ENCODE measurements at places on chromosomes 1 and 21.

DNA sequence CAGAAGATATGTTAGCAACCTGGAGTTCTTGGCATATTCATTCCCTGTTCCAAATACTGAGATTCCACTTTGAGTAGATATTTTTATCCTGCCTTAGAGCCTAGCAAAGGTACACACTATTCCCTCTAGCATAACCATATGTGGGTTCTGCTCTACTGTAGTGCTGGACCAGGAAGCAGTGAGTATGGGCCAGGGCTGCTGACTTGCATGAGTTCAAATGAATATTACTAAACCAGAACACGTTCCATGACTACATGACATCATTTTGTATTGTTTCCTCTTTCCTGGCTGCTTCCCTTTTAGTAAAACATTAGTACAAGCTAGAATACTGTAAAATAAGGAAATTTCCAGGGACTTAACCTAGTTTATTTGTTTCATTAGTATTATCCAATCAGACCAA is 41.1 kb downstream of the TNFSF18 start:
- no peak for DNase-seq

GRCh38 chr1:17559615-17560419 is 20.3 kb downstream of the ARHGEF10L start:
- DNase-seq, result no peak

DNA sequence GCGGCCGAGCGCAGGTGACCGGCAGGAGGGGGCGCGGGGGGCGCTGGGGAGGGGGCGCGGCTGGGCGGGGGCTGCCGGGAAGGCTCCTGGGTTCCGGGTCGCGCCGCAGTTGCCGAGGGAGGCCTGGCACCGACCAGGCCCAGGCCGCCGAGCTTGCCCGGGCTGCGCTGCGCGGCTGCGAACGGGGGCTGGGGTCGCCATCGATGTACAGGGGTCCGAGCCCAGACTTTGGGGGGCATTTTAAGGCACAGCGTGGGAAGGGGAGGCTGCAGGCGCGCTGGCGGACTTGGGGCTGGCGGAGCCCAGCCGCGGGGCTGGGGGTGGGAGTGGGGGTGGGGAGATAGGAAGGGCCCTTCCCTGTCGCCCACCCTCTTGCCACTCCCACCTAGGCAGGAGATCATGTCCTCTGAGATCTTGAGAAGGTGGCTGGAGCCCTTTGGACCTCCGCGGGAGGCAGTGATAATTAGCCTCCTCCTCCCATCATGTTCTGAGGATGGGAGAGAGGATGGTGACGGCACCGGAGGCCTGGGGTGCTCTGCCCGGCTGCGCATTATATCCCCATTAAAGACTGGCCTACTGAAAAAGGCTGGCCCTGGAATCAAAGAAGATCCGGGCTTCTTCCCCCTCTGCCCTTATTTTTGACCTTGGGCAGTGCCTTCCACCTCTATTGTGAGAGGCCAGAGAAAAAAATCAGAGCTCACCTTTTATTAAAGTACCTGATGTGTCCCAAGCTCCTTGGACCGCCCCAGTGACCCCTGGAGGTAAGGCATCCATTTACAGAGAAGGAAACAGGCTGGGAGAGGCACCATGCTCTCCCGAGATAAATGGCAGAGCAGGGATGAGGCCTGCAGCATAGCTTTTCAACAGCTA is 497 bp downstream of the FBXO44 start:
- no peak for DNase-seq

GRCh38 chr21:32203877-32204480 is 74.9 kb downstream of the MIS18A start:
- DNase-seq, result no peak

DNA sequence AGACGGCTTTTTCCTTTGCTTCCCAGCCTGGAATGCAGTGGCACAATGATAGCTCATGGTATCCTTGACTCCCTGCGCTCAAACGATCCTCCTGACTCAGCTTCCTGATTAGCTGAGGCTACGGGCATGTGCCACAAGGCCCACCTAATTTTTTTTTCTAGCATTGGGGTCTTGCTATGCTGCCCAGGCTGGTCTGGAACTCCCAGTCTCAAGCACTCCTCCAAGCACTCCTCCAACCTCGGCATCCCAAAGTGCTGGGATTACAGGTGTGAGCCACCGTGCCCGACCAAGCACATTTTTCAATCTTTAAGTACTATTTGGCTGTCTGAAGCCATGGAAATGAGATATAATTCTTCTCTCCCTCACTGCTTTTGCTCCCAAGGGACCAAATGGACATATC is 58.7 kb downstream of the MAB21L3 start:
- no peak for DNase-seq

DNA sequence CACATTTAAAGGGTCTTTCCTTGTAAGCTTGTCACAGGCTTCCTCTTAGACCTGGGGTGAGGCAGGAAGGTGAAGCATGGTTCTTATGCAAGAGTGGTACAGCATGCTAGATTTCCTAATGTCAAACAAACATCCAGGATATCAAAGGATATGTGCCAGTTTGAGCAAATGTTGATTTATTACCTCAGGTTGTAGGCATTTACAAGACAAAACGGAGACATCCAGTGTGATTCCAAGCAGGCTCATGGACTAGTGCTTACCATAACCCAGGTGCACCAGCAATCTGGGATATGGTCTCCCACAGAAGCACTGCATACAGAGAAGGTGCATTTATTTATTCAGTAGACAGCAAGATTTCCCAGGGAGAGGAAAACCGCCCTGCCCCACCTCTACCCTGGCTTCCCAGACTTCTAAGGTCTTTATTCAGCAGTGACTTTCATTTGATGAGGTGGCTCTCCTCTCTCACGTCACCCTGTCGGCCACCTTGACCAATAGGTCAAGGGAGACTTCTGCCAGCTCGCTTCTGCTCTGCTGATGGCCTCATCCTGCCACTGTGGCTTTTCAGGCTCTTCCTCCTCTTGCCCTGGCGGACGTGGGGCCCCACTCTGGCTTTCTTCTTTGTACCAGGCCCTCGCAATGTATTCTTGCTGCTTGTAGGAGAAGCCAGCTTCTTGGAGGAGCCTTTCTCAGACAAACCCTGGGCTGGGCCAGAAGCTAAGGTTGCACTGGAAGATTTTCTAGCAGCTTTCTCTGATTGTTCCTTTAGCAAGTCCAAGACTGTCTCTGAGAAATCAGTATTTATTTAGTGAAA is 25.6 kb downstream of the HHIPL2 start:
- DNase-seq, result no peak

DNA sequence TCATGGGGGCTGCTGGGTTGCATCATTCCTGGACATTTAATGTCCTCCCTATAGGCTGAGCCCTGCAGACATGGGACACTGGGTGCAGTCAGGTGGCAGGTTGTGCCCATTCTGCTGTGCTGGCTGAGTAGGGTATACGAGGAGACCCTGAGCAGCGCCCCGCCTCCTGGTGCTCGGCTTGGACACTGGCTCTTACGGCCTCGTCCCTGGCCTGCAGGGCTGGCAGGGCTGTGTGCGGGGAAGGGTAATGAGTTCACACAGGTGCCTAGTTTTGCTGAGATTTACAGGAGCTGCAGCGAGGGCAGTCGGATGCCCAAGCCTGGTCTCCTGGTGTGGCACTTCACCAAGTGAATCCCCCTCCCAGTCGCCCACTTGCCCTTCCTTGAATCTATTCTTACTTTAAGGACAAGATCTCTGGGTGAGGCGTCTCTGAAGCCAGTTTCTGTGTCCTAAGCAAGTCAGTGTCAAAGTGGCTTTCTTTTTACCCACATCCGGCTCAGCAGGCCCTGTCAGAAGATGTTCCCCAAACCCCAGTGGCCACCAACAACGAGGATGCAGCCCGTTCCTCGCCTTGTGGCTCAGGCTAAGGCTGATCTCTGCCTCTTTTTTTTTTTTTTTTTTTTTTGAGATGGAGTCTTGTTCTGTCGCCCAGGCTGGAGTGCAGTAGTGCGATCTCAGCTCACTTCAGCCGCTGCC is 73.2 kb downstream of the MAN1C1 start:
- no peak for DNase-seq

GRCh38 chr1:8091691-8092090 is 65.6 kb upstream of the ERRFI1 start:
- no peak for DNase-seq

DNA sequence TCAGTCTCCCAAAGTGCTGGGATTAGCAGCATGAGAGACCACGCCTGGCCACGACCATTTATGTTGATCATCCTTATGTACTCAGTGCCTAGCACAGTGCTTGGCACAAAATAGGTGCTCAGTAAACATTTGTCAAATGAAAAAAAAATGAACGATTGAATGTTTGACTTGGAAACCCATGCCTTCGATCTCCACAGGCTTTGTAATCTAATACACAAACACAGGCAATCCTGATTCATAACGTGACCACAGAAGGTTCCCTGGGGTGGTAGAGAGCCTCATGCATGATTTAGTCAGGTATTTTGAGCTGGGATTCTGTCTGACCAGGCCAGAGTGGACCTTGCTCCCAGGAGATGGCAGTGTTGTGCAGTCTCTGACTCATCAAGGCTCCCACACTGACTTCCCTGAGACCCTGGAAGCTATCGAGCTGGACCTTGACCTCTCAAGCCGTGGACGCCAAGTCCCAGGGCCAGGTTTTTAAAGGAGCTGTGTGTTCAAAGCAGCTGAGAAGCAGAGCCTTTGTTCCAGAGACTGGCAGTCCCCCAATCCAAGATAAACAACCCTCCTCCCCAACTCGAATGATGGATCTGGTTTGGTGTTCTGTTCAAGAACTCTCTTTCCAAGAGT is 81.1 kb downstream of the PGM1 start:
- no peak for DNase-seq

DNA sequence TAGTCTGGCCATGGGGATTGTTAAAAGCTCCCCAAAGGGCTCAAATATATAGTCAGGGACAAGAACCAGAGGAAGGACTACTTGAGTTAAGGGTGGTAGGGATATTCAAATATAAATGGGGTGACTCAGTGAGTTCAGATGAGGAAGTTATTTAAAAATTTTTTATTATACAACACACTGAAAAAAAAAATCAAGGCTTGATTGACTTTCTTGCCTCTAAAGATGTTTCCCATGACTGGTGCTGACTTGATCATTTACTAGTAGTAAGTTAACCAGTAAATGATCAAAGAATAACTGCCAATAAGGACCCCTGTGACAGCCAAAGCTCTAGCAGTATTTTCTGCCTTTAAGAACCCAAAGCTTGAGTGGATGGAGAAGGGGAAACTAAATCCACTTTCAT is 357.6 kb upstream of the NR5A2 start:
- no peak for DNase-seq

DNA sequence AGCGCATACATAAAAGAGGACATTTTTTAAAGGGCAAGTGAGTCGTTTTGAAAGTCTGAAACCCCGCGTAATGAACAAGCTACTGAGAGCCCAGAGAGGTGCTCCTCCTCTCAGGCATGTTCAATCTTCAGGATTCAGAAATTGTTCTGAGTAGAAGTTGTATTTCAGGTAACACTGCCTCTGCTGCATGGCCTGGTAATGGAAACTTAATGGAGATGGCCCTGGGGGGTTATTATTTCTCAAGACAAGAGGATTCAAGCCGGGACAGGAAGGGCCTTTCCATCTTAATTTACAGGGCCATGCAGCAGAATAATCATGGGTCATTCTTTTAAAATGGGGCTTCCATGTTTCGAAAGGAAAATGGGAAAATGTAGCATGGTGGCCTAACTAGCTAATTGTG is 42.1 kb upstream of the MARK1 start:
- no peak for DNase-seq

Measured in activated CD8-positive, alpha-beta memory T cell treated with anti-CD3 and anti-CD28 coated beads for 1 hour (primary cell).